Activated naive CD8-positive, alpha-beta T cell treated with anti-CD3 and anti-CD28 coated beads, Interleukin-2, amount 10 ng/mL, durations not matched to agents 7 days and 5 days (primary cell): ENCODE measurements at places on chromosomes 4 and X. TPM values are rescaled to one million over a fixed set of nuclear protein-coding genes. Genes with fewer than 3 reads are reported as not detected.

Gene MCF2
- 0.99 TPM for total RNA-seq

Gene PCYT1B
- 0.17 TPM for total RNA-seq

Gene MAGEB1
- not detected for total RNA-seq

DNA sequence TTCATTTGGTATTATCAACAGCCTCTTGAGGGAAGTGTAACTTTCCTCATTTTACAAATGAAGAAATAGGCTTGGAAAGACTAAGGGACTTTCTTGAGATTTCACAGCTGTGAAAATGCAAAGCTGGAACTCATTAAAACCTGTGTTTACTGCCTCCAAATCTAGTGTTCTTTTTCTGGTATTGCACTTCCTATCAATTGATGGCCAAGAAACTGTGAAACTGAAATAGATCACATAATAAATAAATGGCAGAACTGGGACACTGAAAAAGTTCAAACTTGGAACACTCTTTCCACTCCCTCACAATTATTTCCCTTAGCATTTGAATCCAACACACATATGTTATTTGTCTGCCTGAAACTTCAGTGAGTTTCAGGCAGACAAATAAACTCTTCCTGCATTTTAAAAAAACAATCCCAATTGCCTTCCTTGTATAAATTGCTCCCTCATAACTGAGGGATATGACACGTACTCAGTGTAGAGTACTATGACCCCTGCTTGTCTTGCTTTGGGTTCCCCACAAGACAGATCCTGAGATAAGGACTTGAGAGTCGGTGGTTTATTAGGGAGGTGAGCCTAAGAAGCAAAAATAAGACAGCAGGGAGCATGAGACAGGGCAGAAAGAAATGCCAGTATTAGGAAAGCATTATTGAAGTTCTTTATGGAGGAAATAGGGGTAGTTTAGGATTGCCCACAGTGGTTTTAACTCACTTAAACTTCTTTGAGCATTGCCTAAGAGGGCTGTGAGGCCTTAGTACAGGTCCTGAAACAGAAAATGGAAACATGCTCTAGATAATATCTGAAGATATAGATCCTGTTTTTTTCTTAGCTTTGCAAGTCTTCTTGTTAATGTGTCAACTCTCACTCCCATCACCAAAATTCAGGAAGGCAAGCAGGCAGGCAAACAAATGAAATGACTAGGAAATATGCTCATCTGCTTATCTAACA lies 33.9 kb downstream of the RTL3 start:
- DNase-seq: no peak

GRCh38 chr4:7970361-7970946 lies 30.8 kb upstream of the AFAP1 start:
- DNase-seq: no peak

DNA sequence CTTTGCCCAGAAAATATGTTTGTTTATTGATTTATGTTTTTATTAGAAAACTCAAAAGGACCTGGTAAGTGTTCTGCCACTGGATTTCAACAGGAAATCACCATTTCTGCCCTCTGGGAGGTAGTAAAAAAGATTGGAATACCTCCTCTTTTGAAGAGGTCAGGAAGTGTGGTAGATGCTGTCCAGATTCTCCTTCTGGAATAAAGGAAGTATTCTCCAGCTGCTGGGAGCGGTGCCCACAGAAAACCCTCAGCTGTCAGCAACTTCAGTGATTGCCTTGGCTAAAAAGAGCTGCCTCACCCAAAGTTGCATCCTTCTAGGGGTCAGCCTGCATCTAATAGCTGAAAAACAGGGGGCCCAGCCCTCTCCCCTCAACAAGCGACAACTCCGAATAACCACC lies 13.8 kb upstream of the ZNF674 start:
- no peak for DNase-seq

GRCh38 chr4:128393101-128393704 lies 105.6 kb upstream of the PGRMC2 start:
- no peak for DNase-seq

DNA sequence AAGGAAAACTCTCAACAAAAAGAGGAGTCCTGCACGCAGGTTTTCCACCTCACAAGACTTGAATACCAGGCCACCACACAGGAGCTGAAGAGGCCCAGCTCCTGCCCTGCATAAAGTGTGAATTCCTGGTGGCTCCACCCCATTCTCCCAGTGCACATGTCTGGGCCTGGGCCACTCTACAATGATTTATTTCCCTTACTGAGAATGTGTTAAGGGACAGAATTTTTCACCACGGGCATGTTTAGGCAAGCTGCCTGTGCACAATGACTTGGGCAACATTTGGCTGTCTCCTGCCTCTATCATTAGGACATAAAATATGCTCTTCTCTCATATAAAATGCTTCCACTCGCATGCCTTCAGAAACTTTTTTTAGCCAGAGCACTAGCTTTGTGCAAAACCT lies 197.1 kb downstream of the SLC7A11 start:
- DNase-seq: no peak

- DNase-seq: no peak
These were observed 836 bp downstream of the PRRG1 start for GRCh38 chrX:37350034-37350365.
